Hematopoietic multipotent progenitor cell treated with erythropoietin and hydrocortisone succinate and interleukin-3 and kit ligand, for 17 days (in vitro differentiated cells): ENCODE measurements at places on chromosomes 6 and 20.

DNA sequence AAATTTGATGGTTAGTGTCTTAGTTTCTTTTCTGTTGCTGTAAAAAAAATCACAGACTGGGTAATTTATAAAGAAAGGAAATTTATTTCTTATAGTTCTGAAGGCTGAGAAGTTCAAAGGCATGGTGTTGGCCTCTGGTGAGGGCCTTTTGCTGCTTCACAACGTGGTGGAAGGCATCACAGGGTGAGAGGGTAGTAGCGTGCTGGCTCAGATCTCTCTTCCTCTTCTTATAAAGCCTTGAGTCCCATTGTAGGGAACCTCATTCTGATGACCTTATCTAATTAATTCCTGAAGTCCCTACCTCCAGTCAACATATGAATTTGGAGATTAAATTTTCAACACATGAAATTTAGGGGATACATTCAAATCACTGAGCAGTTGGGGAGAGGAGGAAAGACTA lies 62.0 kb downstream of the ARID1B start:
- DNase-seq = no peak

GRCh38 chr6:141498977-141499376 lies 633.7 kb upstream of the GJE1 start:
- DNase-seq = no peak

GRCh38 chr6:89028774-89029173 lies 51.8 kb upstream of the PNRC1 start:
- no peak for DNase-seq

GRCh38 chr20:46963196-46963529 lies 68.5 kb downstream of the EYA2 start:
- DNase-seq = no peak

DNA sequence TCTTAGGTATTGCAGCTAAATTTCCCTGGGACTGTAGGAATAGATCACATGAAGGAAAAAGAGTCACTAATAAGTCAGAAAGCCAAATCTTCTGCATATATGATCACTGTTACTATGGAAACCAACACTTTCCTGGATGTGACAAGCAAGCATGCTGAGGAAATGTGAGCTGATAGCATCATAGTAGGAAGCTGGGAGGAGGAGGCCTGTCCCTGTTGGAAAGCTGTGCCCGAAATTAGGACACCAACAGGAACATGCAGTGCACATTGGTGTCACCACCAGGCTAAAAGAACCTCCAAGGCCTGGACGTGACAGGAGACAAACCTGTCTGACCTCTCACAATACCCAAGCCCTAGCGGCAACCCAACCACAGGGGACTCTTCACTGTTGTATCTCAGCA lies 181.9 kb upstream of the PCSK2 start:
- no peak for DNase-seq

DNA sequence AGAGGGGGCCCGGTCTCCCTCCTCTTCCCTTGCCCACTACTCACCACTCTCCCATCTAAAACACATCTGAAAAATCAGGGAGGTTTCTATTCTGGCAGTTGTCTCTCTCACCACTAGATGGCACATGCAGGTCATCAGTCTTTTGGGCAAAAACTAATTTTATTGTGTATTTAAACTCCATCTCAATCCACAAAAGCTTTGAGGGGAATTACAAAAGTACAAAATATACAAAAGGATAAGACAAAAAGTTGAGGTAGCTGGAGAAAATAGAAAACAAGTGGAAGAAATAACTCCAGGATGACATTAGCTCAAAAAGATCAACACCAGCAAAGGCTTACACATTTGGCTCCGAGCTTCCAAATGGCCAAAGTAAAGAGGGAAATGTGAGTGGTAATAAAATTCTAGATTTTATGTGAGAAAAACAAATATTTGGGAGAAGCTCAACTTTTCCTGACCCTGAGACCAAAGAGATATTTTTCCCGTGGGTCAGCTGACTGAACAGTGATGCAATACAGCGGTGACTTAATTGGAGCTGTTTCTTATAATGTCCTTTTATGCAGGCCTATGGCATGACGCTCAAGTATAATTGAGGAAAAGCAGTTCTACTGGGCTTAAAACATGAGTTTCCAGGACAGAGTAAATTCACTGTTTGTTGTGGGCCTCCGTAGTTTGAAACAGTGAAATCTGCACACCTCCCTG lies 79.8 kb upstream of the CHD6 start:
- DNase-seq = no peak

GRCh38 chr20:58168843-58169242 lies 59.6 kb downstream of the ANKRD60 start:
- no peak for DNase-seq

- DNase-seq = no peak
Observed at GRCh38 chr6:44892579-44892978, 435.6 kb upstream of the RUNX2 start.

DNA sequence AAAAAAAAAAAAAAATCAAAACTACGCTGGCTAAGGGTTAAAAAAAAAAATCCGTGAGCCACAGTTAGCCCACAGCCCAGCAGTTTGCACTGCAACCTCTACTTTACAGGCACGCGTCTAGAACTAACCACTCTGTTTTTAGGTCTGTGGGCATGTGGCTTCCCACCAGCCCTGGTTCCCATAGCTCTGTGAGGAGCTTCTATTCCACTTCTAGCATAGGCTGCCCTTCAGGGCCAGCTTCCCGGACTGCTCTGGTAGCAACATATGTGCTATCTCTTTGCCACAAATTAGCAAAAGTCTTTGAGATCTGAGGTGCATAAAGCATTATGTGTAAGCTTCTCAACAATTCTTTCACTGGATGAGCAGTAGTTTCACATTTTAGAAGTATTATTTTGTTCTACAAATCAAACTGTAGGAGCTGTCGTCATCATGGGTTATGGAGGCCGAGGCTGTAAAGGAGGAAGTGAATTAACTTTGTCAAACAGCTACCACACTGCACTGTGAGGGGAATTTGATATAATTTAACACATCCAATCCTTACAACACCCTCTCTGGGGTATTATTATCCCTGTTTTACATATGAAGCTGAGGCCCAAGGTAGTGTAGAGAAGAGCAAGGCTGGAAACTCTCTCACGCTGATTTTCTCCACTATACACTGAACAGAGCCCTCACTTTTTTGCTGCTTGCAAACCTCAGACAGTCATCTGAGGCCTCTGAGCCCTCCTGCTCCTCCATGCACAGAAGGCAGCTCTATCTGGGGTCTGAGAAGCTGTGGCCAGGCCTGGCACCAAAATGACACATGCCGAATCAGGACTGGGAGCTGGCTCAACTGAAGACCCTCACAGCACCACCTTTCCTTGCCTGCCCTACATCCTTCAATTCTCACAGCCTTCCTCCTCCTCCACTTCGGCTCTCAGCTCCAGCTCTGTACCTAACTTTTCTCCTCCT lies 35.4 kb downstream of the MAN1A1 start:
- DNase-seq = peak; percentile 36

- no peak for DNase-seq
Observed at GRCh38 chr6:93790981-93791380, 371.6 kb upstream of the EPHA7 start.

GRCh38 chr20:23315099-23315498 lies 35.5 kb upstream of the NXT1 start:
- DNase-seq = no peak

DNA sequence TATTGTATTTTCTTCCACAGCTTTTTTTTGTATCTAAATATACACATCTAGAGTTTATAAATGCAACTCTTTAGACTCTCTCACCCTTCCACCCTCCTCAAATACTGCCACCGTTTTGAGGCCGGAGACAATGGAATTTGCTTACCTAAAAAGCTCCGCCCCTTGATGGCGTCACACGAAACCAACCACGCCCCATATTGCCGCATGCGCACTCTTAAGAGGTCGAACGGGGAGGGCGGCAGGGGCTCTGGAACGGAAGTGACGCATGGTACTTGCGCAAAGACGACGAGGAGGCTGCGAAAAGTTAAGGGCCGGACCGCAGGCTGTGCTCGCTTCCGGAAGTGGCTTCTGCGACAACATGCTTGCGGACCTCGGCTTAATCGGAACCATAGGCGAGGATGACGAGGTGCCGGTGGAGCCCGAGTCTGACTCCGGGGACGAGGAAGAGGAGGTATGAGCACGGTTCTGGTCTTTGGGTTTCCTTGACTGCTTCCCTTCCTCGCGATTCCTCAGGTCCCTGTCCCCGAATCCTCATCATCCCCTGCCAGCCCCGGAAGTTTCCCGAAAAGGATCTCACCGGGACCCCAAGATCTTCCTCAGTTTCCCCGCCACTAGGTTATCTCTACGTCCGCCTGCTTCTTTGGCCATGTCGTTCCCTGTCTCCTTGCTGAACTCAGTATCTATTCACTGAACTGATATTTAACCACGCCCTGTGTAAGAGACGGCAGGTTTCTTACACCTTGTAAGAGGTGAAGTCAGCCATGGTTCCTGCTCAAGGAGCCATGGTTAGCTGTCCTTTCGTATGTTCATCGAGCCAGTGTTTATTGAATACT lies at the start of gene DDX27:
DDX27 (plus strand) TSS at position 326 of the 833 bp plus-strand sequence; CDS start at position 359, 33 bp downstream.
- DNase-seq = peak; percentile 99

DNA sequence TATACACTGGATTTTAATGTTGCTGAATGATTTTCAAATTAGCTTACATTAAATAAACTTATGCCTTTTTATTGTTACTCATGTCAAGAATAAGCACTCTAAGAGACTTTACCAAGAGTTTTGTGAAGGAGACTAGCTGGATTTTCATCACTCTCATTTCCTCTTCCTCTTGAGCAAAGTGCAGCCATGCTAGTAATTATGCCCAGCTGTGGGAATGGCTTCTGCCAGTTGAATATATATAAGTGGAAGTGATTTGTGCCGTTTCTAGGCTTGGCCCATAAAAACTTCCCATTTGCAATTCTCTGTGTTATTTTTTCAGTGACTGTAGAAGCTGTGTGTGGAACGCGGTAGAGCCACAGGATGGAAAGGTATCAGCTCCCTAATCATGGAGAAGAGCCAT lies 255.8 kb downstream of the HDGFL1 start:
- DNase-seq = no peak

DNA sequence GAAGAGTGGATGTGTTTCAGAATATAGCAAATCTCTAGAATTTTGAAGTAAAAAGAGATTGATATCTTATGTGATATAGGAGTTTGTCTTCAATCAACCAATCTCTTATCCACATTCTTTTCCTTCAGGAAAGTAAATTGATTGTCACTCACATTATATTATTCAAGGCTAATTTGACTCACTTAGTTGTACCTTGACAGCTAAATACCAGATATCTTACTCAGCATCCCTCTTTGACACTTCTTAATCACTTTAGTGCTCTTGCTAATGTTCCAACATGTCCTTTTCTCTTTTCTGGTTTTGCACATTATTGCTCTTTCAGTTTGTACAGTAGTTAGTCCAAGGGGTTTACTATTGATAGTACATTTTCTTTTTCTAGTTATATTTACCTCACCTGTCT lies 286.9 kb upstream of the PTCHD4 start:
- DNase-seq = no peak

DNA sequence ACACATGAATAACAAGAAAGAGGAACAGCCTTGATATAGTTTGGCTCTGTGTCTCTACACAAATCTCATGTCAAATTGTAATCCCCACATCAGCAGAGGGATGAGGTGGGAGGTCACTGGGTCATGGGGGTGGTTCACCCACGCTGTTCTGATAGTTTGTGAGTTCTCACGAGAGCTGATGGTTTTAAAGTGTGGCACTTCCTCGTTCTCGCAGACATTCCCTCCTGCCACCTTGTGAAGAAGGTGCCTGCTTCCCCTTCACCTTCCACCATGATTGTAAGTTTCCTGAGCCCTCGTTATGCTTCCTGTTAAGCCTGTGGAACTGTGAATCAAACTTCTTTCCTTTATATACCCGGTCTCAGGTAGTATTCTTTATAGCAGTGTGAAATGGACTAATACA lies 13.1 kb downstream of the SRPK1 start:
- no peak for DNase-seq

- DNase-seq = no peak
Observed at GRCh38 chr20:50892394-50892793, 38.8 kb downstream of the ADNP start.

DNA sequence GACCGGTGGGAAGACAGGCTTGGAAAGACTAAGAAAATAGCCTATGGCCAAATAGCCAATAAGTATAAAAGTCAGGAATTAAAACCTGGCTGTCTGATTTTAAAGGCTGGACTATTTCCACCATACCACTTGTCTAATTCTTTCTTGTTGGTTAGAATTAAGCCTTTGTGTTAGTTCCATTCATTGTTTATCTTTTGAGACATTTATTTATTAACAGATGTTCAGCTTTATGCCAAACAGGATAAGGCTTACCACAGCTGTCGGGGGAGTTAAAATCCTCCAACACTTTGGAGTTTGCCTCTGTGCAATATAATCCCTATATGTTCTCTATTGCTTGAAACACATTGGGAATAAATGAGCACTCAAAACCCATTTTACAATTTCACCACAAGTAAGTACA lies 208.3 kb downstream of the TMEM200A start:
- no peak for DNase-seq

- no peak for DNase-seq
Observed at GRCh38 chr6:148351309-148351708, 8.7 kb downstream of the SASH1 start.

DNA sequence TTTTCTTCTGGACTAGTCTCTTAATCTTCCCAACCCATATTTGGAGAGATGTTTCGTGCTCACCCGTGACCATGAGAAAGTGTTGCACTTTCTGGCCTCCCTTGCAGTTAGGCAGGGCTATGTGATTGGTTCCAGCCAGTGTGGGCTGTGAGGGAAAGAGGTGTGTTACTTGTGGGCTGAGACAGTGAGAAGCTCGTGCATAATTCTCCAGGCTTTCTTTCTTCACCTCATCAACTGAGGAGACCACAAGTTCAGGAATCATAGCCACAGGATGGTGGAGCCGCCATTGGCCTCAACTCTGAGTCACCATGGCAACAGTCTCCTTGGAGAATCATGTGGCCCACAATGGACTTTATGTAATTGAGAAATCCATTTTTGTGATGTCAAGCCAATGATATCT lies 57.5 kb upstream of the FUCA2 start:
- no peak for DNase-seq

DNA sequence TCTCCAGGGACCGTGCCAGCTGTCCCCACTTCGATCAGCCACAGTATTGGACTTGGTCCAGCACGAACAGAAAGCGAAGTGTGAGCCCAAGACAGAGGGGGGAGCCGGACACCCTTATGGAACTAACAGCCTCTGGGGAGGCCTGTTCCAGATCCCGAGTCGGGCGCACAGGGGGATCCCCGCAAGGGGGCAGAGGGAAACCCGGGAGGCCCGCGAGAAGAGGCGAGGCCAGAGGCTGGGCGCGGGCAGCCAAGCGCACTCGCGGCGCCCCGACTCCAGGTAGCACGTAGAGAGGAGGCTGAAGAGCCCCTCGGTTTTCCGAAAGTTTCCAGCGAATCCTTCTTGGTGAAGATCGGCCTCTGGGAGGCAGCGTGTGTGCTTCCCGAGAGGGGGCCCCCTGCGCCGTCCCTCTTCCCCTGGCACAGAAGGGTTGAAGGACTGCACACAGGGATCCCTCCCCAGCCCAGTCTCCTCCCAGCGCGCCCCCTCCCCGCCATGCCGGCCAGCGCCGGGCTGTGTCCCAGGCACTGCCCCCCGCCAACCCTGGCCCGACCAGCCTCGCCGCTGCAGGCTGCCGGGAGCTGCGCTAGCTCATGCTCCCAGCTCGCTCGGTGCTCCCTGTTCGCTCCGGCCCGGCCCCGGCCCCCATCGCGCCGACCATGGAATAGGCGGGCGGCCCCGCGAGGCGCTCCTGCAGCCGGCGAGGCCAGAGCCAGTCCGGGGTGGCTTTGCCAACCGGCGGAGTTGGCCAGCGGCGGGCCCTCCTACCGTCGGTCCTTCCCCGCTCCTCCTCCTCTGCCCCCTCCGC lies 577 bp upstream of the SLC24A3 start:
- DNase-seq = no peak
